ENCODE measurements at places on chromosomes 12 and 14.

GRCh38 chr12:26251600-26251999 lies 56.2 kb downstream of the SSPN start:
- DNase-seq = no peak

- DNase-seq = no peak
Measured at GRCh38 chr14:51293912-51294389, 53.9 kb downstream of the TMX1 start.

- DNase-seq = no peak
Measured at GRCh38 chr12:109124878-109125648, 8.7 kb downstream of the ACACB start.

GRCh38 chr14:57846596-57846995 lies 19.3 kb downstream of the SLC35F4 start:
- DNase-seq = no peak

GRCh38 chr14:85090681-85091080 lies 439.3 kb upstream of the FLRT2 start:
- DNase-seq = no peak

DNA sequence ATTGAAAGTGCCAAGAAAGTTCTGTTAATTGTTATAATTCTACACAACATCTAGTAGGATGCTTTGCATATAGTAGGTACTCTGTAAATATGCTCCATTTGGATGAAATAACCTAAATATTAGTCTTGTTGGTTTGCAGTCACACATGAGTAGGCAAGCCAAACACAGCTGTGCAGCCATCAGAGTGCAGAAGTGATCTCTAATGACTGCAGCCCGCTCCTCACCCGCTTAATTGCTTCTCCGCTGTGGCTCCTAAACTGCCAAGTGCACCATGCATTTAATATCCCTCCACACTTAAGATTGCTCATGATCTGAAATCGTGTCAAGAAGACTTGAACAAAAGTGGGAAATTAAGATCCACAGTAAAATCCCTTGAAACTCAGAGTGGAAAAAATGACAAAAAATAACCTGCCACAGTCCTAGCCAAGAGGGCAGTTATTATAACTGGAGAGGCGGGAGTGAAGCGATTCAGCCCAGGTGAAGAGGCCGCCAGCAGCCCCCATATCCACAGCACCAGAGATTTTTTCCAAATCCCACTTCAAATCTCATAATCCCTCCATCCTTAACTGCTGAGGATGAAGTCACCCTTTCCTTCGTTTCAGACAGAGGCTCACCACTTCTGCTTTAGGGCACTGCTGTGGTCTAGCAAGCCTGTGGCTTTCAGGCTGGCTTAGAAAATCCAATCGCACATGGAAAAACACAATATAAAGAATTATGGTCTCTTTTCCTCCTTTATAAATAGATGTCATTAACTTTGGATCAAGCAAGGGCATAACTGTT lies 69.5 kb downstream of the TMEM30B start:
- no peak for DNase-seq

- DNase-seq = no peak
Measured at GRCh38 chr14:99003646-99004045, 268.4 kb downstream of the BCL11B start.

DNA sequence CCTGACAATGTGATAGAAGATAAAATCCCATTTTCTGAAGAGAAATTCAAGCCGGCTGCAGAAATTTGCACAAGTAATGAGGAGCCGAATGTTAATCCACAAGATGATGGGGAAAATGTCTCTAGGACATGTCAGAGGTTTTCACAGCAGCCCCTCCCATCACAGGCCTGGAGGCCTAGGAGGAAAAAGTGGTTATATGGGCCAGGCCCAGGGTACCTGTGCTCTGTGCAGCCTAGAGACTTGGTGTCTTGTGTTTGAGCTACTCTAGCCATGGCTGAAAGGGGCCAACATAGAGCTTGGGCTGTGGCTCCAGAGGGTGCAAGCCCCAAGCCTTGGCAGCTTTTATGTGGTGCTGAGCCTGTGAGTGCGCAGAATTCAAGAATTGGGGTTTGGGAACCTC lies 7.4 kb downstream of the LACRT start:
- no peak for DNase-seq

Measured in T-helper 22 cell (primary cell).